ENCODE measurements at places on chromosomes 3 and 15.
A peak's percentile ranks its signal among the peaks of the same experiment; 100 is the strongest.

- DNase-seq, result no peak
Measured at GRCh38 chr3:166013073-166013679, 176.0 kb upstream of the BCHE start.

DNA sequence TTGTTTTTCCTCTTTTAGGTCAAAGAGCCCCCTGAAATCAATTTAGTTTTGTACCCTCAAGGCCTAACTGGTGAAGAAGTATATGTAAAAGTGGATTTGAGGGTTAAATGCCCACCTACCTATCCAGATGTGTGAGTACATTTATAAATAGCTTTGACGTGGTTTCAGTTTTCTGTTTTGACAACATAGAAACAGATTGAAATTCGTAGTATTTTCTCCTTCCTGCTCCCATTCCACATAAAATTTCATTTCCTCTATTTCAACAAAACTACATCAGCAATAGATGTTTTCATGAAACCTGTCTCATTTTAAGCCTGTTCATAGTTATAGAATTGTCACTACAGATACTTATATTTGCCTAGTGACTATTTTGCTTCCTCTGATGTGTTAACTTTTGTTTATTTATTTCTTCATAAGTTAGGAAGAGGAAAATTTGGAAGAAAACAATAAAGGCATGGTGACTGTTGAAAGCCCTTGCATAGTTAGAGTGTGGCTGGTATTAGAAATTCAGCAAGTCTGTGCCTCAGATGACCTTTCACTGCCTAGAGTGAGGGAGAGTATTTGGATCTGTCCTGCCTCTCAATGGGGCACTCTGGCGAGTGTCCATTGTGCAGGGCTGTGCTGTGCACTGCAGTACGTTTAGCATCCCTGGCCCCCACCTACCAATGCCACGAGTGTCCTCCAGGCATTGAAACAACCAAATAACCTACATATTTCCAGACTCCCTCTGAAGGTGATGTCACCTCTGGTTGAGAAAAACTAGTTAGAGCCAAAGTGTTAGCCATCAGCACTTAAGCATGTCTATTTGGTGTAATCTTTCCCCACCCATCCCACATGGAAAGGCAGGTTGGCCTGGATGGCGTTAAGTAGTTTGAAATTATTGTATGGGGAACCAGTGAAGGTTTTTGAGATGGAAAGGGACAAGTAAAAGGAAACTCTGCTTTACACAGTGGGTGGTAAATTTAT, 5.9 kb downstream of the EIF2AK4 start:
- DNase-seq, result peak; percentile 20

DNA sequence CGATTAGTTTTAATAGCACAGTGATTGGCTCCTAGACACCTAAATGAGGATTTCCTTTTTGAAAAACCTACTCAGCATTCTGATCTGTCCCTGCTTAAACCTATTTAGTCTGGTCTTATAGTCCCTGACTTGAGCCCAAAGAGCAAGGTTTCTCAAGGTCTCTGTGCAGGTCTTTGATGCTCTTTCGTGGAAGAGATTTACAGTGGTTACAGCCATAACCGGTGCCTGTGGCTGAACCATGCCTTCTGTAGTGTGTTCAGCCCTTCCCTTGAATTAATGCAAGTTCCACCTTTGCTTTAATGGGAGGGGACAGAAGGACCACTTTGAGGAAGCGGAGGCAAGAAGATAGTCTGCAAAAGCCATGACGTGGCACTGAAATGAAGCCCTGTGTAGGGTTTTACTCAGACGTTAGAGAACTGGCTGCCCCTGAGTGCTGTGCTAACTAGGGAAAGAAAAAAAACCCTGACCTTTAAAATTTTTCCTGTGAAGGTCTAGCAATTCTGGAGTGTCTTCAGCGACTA, 43.0 kb downstream of the ZBTB38 start:
- DNase-seq, result no peak

GRCh38 chr3:120928991-120929390, 21.0 kb downstream of the STXBP5L start:
- DNase-seq, result no peak

DNA sequence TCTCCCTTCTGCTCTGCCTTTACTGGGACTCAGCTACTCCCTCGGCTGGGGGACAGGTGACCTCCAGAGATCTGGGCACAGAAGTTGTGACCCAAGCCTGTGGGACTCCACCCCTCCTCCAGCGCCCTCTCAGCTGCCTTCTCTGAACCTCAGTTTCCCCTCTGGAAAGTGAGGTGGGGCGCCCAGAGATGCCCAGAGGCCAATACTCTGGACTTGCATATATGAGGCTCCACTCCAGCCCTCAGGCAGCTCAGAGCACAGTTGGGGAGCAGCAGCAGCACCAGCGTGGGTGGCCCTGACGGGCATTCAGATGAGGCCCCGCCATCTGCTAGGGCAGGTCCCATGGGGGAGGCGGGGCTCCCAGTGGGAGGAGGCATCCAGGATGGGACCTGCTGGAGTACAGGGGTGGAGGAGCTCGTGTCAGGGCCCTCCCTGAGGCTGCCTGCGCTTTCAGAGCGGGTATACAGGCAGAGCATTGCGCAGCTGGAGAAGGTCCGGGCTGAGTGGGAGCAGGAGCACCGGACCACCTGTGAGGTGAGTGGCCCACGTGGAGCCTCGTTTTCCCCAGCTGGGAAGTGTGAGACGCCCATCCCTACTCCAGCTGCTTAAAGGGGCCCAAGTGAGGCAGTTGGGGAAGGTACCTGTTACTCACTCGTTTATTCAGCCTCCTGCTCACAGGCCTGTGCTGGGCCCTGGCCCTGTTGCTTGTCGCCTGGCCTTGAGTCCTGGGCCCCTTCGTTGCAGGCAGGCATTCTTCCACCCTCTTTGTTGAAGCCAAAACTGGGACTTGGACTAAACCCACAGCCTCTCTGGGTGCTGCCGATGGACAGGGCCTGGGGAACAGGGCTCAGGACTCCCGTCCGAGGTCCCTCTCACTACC, 35.4 kb downstream of the PSTPIP1 start:
- peak; percentile 38 for DNase-seq
